Fibroblast of skin of scalp (primary cell): ENCODE measurements at places on chromosomes 1 and 21.

- no peak for DNase-seq
These were observed 361.5 kb upstream of the ADGRL2 start for GRCh38 chr1:81439046-81439823.

DNA sequence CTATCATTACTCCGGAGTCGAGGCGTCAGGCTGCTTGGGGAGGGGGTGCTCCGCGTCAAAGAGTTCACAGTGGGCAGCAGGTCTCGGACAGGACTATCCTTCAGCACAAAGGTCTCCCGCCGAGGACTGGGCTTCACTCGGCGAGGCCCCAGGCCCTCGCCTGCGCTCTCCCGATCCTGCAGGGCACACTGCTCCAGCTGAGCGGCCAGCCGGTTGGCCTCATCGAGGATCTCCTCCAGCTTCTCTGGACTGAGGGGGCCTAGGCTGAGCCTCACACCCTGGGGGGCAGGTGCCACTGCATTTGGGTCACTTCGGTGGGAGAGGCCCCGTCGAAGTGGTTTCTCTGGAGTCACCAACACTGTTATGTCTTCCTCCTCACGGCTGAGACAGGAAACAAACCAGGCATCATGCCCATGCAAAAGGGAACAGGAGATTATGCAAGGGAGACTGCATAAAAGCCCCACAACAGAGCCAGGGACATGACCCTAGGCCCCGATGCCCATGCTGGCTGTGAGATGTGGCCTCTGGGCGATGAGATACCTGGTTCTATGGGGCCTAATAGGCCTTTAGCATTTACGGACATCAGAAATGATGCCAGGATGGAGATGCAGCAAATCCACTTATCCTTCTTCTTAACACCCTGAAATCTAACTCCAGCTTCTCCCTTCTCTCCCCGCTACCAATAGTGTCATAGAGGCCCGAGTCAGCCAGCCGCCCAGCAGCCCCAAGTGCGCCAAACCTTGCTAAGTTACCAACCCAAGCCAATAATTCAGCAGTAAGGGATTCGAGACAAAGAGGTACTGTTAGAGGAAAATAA lies 1.1 kb downstream of the PSRC1 start:
- DNase-seq, result no peak

GRCh38 chr1:78388275-78388674 lies 102.5 kb upstream of the PTGFR start:
- peak; percentile 23 for DNase-seq

- no peak for DNase-seq
These were observed 22.5 kb upstream of the KHDRBS1 start for GRCh38 chr1:31991182-31991581.

- DNase-seq, result no peak
These were observed 112.3 kb downstream of the TM2D1 start for GRCh38 chr1:61612602-61613001.

GRCh38 chr1:227938911-227939790 lies 8.6 kb downstream of the WNT9A start:
- DNase-seq, result no peak

DNA sequence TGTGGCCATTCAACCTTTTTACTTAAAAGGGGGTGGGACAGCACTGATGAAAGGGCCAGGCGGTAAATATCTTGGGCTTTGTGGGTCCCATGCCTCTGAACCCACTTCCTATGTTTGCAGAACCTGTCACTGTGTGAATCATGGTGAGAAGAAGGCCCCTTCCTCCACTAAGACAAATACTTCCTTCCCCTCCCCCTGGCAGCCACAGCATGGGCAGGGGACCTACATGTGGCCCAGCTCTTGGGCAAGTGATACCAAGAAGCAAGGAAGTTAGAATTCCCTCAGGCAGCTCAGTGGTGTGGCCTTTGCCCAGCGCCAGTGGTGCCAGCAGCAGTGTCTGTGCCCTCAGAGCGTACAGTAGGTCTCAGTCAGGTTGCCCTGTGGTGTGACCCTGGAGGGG lies 168.6 kb downstream of the TRIM33 start:
- DNase-seq, result no peak

DNA sequence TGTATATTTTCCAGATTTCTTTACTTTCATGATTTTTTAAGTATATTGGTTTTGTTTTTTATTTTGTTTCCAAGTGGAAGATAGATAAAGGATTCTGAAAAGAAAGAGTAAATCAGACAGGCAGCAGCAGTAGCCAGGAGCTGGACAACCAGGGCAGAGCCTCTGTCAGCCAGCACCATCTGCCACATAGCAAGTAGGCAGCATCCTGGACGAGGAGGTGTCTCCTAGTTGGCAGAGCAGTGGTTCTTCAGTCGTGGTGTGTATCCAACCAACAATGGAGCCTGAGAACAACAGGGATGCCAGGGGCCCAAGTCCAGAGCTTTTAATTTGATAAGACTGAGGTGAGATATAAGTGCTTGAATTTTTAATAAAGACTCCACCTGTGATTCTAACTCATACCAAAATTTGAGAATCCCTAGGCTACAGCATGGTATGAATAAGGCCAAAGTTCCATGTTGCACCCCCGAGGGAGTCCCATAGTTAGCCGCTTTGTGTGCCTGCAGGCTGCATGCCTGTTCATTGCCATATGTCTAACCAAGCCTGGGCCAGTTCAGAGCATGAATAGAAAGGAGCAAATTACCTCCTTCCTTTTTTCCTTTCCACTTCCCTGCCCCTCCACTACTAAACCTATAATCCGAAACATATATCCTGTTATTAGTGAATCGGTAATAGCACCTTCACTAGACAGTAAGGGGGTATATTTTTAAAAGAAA lies 153.2 kb downstream of the NTNG1 start:
- no peak for DNase-seq

DNA sequence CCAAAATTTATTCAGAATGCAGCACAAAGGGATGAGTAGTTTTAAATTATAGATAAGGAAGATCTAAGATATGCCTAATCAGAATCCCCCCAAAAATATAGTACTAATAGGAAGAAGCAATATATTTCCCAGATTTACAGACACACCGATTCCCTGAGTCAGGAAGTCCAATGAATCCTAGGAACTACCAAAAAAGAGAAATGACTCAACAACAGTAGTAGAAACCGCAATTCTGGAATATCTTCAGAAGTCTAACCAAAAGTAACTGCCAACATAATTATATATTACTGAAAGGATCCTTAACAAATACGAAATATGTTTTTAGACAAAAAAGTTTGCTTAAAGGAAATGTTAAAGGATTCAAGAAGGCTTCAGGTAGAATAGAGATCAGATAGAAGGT lies 10.3 kb downstream of the AHCTF1 start:
- DNase-seq, result no peak

DNA sequence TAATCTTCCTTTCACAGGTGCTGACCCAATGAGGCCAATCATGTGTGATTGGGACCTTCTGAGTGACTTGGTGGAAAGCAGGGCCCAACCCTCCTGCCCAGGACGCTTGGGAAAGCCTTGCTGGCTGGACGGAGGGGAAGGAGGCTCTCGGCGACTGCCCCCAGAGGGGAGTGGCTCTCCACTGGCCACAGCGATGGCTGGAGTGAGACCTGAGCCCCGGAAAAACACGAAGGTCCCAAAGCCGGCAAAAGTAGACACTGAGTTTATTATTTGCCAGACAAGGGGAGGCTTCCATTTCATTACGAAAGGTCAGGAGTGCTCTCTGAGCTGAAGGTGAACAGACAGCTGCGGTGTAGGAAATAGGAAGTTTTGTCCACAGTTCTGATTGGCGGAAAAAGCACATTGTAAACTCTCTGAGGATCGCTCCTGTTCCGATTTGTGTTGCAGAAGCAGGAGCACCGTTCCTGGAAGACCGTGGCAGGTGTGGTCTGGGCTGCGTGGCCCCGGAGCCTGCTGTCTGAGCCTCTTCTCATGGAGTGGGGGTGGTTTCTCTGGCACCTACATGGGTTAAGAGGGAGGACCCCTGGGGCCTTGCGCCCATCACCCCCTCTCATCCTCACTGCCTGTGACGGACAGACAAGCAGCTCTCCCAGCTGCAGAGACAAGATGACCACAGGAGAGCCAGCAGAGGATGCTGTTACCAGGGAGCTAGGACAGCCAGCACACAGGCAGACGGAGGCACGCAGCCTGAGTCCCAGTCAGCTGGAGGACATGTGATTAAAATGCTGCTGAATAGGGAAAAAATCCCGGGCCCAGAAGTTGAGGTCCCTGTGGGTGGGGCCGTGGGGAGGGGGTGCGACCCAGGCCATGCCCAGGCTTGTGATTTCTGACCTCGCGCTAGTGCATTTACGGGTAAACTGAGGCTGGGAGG lies 41.5 kb downstream of the KRTAP10-1 start:
- no peak for DNase-seq

GRCh38 chr1:160357286-160358002 lies 9.4 kb upstream of the NHLH1 start:
- DNase-seq, result peak; percentile 51

GRCh38 chr1:69196071-69196470 lies 371.7 kb upstream of the LRRC7 start:
- no peak for DNase-seq

GRCh38 chr1:60636946-60637345 lies 445.4 kb upstream of the NFIA start:
- DNase-seq, result no peak
